ENCODE measurements at places on chromosomes 5 and 9.

- no peak for ATAC-seq
Measured at GRCh38 chr5:152116934-152117333, 192.3 kb upstream of the GLRA1 start.

DNA sequence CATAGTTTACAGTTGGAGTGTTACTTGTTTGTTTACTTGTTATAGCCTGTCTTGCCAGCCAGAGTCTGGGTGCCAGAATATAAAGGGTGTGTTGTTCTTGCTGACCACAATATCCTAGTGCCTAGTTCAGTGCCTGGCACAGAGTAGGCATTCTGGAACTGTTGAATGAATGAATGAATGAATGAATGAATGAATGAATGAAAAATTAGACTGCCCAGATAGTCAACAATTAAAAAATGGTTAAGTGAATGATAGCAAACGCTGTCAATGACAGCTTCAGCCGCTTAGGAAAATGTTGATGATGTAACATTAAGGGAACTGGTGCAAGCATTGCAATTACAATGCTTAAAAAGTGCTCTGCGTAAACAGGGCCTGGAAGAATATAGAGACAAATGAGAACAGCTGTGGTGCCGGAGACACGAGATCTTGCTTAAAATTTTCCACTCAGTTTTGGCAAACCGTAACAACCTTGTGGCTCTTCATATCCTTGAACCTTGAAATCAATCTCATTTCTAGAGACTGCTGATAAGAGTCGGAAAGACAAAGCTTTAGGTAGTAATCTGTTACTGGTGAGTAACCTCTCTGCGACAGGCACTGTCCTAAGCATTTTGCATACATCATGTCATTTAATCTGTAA lies 4.7 kb upstream of the TTLL11 start:
- no peak for ATAC-seq

- no peak for ATAC-seq
Measured at GRCh38 chr5:122114501-122114900, 14.8 kb upstream of the ZNF474 start.

- ATAC-seq: no peak
Measured at GRCh38 chr5:73170522-73170921, 2.5 kb upstream of the TMEM174 start.

DNA sequence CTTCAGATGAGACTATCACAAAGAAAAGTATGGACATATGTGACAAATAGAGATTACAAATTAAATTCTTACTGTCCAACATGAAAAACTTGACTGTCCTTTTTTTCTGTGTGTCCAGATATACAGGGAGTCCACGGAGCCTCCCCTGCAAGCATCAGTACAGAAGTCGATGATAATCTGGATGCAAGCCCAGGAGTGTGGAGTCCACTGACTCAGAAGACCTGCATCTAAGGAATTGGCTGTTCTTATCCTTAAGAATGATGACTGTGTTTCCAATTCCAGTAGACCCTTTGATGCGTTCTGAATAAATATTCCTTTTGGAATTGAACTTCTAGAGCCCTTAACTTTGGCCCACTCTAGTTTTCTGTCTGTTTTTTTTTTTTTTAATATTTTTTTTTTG lies 56.7 kb upstream of the TAF11L2 start:
- no peak for ATAC-seq

GRCh38 chr9:116741086-116741740 lies 54.1 kb downstream of the TRIM32 start:
- peak; percentile 70 for ATAC-seq

DNA sequence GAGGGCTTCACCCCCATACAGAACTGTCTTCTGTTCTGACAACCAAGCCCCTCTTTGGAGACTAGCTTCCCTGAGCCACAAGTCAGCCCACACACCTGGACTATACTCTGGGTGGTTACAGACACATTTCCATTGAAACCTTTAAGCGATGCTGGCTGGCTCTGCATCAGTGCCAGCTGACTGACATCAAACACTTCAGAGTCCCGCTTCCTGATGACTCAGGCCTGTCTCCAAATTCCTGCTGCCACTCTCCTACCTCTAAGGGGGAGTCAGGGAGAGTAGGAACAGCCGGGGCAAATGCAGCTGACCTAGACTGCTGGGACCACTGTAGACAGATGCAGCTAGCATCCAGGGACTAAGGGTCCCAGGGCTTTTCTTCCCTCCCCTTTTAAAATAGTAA lies 59.4 kb downstream of the SIL1 start:
- ATAC-seq: peak; percentile 45

- ATAC-seq: no peak
Measured at GRCh38 chr5:124704594-124705284, 41.7 kb downstream of the ZNF608 start.

DNA sequence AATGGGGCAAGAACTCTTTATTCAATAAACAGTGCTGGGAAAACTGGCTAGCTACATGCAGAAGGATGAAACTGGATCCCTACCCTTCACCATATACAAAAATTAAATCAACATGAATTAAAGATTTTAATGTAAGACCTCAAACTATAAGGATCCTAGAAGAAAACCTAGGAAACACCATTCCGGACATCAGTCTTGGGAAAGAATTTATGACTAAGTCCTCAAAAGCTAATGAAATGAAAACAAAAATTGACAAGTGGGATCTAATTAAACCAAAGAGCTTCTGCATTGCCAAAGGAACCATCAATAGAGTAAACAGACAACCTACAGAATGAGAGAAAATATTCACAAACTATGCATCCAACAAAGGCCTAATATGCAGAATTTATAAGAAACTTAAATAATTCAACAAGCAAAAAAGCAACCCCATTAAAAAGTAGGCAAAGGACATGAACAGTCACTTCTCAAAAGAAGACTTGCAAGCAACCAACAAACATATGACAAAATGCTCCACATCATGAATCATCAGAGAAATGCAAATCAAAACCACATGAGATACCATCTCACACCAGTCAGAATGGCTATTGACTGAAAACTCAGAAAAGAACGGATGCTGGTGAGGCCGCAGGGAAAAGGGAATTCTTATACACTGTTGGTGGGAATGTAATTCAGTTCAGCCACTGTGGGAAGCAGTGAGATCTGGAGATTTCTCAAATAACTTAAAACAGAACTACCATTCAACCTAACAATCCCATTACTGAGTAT lies 104.3 kb upstream of the MAP3K1 start:
- ATAC-seq: no peak

- ATAC-seq: no peak
Measured at GRCh38 chr9:37730256-37730655, 23.3 kb upstream of the TRMT10B start.

DNA sequence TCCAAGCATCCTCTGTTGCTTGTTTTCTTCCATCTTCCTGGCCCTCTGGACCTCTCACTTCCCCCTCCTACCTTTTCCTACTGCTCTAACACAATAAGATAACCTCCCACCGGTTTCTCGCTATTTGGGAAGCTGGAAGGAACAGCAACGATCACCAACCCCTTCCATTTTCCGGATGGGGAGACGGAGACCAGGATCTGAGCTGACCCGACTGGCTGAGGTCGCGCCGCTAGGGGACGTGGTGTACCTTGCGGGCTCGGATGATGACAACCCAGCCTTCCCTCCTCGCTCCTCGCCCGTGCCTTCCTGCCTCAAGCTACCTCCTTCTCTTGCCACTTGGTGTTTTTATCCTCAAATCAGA lies 1.9 kb downstream of the LPAR1 start:
- ATAC-seq: peak; percentile 26

GRCh38 chr9:4865681-4866080 lies 72.9 kb downstream of the RCL1 start:
- ATAC-seq: no peak

All from motor neuron (in vitro differentiated cells).